ENCODE measurements at places on chromosomes 12 and 14.

DNA sequence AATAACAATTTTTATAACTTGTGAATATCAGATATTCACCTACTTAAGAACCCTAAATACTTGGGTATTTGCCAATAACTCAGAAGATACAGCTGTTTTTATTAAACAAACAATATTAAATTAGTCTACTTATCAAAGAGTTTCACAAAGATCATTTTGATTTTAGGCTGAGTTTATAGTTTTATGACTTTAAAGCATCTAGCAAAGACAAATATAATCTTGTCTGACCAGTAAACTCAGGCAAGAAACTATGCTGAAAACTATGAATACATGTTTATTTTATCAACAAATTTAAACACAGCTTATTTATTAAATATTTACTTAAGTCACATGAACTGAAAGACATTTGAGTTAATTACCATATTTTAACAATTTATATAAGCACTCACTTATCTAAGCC is 18.5 kb upstream of the SERPINA1 start:
- DNase-seq: no peak

DNA sequence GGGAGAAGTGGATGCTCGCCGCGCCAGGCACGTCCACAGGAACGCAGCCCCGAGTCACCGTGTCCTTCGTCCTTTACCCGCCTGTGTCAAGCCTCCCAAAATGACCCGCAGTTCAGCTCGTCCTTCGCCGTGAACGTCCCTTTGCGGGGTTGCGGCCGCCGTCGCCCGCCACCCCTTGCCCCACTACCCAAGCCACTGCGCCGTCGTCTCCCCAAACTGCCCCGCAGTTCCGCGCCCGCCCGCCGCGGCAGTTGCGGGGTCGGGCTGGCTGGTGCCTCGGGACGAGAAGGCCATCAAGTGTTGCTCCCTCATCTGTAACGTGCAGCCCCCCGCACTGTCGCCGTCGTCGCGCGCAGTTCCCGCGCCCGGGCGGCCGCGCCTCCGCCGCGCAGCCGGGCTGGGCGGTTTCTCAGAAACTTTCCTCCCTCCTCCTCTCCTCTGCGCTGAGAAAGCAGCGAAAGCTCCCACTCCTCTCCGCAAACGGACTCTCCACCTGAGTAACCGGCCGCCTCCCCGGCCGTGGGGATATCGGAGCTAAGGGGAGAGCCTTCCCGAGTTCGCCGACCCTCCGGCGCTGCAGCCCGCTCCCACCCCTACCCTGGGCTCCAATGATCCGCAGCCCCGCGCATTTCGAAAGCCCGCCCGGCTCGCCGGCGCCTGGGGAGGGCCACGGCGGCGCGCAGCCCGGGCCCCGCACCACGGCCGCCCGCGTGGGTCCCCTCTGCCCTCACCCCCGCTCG is 6.7 kb downstream of the CDKN1B start:
- no peak for DNase-seq

GRCh38 chr14:60931218-60931617 is 49.7 kb downstream of the TRMT5 start:
- no peak for DNase-seq

GRCh38 chr12:12585115-12585863 is 22.6 kb upstream of the DUSP16 start:
- DNase-seq: no peak
